ENCODE measurements at places on chromosomes 1 and 21. TPM values are rescaled to one million over a fixed set of nuclear protein-coding genes. Genes with fewer than 3 reads are reported as not detected.

DNA sequence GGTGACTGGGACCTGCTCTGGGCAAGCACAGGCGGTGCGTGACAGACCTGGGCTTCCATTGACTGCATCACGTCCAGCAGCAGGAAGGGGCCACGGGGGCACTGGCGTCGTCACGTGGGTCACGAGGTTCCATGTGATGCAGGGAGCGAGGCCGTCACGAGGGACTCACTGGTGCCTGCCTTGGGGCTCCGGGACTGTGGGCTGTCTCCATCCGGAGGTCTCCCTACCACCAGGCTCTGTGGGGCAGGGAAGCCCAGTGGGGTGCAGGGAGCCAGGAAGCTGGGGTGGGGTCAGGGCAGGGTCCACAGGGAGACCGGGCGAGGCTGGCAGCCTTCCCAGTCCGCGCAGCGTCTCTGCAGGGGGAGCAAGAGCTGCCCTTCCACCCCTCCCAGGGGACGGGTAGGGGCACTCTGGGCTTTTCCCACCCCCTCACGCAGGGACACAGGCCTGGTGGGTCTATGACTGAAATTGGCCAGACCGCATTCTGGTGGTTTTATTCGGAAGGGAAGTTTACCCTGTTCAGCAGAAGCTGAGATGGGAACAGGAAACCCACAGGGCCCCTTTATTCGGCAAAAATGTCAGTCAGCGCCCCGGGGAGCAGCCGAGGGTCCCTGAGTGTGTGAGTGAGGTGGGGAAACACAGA lies 416 bp upstream of the TNFRSF14 start:
- no peak for DNase-seq

- DNase-seq, result no peak
Observed at GRCh38 chr1:153936011-153936802, 10.3 kb downstream of the DENND4B start.

DNA sequence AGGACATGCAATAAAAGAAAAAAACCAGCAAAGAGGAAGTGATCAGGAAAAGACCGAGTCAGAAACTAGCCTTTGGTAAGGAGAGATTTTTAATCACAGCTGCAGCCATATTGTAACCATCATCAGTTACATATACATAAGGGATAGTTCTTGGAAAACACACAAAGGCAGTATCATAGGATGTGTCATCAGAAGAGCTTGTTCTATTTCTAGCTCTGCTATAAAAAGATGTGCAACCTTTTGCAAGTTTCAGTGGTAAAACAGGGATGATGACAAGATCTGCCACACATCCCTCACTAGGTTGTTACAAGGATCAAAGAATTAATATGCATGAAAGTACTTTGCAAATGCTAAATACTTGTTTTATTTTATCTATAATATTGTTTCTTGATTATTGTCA lies 342.0 kb downstream of the VAV3 start:
- DNase-seq, result no peak

GJB3 gene
- 1.1 TPM for total RNA-seq

All from H1 (cell line).